DMS 273 treated with DMSO at 0.1 percent for 48 hours (cell line): ENCODE measurements at places on chromosomes 3 and 15.

- DNase-seq = no peak
These were observed 22.1 kb downstream of the SIAH2 start for GRCh38 chr3:150740733-150741496.

DNA sequence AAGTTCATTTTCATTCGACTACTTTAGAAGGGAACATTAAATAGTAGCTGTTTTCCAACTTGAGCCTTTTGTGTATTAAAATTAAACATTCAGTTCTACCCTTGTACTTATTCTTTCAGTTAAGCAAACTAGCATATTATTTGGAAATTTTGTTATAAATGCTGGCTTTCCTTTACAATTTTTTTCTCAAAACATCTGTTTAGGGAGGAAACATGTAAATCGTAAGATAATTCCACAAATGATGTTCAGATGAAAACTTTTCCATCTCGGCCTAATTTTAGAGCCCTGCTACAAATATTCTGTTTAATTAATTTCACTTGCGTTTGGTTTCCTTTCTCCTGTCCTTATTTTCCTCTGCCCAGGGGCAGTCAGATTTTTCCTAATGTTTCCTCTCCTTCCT is 476.2 kb upstream of the RGMA start:
- no peak for DNase-seq

DNA sequence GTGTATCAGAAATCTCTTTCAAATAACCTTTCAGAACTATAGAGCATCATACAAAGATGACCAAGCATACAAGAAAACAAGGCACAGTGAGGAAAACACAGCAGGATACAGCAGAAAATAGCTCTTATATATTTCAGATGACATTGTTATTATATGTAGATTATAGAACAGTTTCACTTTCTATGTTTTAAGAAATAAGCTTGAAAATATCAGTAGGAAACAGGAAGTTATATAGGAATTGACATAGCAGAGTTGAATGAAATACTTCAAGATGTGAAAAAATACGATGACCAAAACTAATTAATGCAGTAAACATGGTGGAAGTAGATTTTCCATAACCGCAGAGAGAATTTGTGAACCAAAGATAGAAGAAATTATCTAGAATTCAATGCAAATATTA is 75.2 kb downstream of the LYSMD4 start:
- DNase-seq = no peak

- no peak for DNase-seq
These were observed 223.5 kb downstream of the ABHD5 start for GRCh38 chr3:43914269-43914668.
